CD4-positive, alpha-beta T cell (primary cell): ENCODE measurements at places on chromosomes 11 and 22.

DNA sequence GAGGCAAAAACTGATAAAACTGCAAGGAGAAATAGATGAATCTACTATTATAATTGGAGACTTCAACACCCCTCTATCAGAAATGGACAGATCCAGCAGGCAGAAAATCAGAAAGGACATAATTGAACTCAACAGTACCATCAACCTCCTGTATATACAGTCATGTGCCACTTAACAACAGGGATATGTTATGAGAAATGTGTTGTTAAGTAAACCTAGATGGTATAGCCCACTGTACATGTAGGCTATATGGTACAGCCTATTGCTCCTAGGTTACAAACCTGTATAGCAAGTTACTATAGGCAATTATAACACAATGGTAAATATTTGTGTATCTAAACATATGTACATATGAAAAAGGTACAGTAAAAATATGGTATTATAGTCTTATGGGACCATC, 66.8 kb upstream of the PHF21A start:
- DNase-seq, result no peak

DNA sequence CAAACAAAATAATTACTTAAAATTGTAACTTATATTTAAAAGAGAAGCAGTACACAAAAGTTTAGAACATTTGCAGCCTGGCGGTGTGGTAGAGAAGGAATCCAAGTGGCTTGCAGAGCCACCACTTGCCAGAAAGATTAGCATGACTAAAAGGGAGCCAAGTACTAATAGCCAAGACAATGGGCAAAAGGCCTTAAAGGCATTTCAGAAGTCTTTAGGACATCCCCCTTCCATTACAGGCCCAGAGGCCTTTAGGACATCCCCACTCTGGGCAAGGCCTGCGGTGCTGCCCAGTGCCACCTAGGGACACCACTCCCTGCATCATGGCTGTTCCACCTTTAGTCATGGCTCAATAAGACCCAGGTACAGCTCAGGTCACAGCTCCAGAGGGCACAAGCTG, 32.4 kb downstream of the TMEM225 start:
- no peak for DNase-seq

DNA sequence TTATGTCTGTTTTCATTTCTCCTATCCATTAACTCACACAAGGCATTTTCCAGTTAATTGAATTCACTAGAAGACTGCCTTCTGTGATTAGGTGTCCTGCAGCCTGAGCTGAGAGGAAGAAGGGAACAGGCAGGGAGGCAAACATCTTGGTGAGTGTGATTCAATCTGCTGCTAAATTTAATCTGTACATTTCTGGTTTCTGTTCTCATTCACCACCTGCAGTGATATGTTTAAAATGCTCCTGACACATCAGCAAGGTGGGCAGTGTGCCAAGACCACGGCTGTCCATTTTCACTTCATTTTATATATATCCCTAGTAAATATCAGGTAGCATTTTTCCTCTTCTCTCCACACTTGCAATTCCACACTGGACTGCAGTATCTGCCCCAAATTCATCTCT, 416.5 kb downstream of the TMEM135 start:
- no peak for DNase-seq

GRCh38 chr11:62707277-62707861, at the start of the genes BSCL2 and GNG3:
Gene BSCL2 (minus strand): TSS chr11:62707424. CDS start chr11:62707195, 229 bp downstream.
Gene GNG3 (plus strand): TSS chr11:62707676. CDS start chr11:62708296, 620 bp downstream.
- DNase-seq, result no peak

DNA sequence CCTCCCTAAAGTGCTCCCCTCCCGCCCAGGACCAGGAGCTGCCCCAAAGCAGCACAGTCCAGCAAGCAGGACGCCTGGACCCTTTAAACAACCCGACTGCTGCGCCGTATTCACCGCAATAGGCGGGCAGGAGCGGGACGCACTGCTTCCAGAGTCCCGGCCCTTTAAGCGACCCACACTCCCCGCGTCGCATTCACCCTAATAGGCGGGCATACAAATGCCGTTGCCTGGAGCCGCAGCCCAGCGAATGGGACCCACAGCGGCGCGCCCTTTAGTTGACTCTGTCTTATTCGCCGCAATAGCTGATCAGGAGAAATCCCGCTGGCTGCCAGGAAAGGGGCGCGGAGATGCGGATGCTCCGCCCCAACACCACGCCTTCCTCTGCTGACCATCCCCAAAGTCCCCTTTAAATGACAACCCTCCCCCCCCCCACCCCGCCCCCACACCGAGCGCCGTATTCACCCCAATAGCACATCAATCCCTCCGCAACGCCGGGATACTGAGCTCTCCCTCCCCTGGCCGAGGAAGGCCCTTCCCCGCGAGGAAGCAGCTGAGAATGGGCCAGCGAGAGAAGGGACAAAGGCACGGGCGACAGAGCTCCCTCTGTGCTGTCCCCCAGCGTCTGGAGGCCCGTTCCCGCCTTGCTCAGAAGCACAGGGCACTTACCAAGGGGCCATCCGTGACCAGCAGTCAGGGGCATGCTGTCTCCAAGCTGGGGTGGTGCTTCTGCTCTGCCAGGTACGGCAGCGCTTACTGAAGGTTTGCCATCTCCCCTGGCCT, 4.7 kb downstream of the OSBPL5 start:
- no peak for DNase-seq

- no peak for DNase-seq
These were observed 197.0 kb downstream of the PGR start for GRCh38 chr11:100932474-100933100.
